ENCODE measurements at places on chromosomes 6 and 20.
A peak's percentile ranks its signal among the peaks of the same experiment; 100 is the strongest.

- no peak for DNase-seq
Measured at GRCh38 chr6:26524722-26525370, 13.3 kb upstream of the HMGN4 start.

DNA sequence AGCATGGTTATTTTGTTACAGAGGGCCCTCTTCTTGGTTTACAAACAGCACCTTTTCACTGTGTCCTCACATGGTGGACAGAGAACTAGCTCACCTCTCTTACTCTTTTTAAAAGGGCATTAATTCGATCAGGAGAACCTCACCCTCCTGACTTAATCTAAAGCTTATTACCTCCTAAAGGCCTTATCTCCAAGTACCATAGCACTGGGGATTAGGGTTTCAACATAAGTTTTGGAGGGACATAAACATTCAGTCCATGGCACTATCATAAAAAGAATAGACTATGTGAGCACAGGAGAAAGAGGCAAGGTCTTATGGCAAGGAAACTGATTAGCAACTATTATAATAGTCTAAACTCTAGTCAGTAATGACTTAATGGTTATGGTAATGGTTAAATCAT is 736.2 kb upstream of the ADGRB3 start:
- no peak for DNase-seq

- no peak for DNase-seq
Measured at GRCh38 chr6:7071405-7071804, 36.4 kb upstream of the RREB1 start.

DNA sequence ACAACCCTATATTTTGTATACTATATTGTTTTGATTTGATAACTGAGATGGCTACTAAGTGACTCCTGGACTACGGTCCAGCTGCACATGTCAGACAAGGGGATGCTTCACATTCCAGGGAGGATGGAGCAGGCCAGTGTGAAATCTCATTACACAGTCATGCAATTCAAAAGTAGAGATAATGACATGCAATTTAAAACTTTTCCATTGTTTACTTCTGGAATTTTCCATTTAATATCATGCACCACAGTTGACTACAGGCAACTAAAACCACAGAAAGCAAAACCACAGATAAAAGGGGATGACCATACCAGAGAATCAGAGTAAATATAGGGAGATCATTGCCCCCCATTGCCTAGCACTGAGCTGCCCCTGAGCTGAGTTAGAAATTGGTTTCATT is 366.4 kb downstream of the BTBD9 start:
- no peak for DNase-seq

GRCh38 chr20:58587467-58587866 is 63.6 kb upstream of the STX16 start:
- DNase-seq = no peak

- no peak for DNase-seq
Measured at GRCh38 chr6:31498748-31499147, 803 bp downstream of the MICB start.

DNA sequence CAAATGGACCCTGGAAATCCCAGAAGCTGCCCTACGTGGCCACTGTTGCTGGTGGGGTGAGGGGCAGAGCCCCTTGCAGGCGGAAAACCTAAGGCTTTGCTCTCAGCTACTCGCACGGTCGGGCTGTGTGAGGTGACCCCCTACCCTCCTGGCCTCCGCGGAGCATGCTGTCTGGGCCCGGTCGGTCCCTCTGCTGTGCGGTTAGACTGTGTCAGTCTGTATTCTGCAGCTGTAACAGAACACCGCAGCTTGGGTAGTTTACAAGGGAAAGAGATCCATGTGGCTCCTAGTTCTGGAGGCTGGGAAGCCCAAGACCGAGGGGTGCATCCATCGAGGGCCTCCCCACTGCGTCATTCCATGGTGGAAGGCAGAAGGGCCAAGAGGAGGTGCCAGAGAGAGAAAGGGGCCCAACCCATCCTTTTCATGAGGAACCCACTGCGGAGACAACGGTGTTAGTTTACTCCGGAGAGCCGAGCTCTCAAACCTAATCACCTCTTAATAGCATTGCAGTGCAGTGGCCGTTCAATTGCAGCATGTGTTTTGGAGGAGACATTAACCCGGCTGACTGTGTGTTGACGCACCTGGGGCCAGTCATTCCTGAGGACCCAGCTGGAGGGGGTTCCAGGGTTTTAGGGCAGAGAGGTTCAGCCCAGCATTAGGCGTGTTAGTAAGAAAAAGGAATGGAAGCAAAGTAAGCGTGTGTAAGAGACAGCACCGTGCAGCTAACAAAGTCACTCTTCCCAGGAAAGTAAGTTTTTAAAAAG is 18.3 kb downstream of the COL9A3 start:
- no peak for DNase-seq

GRCh38 chr6:18359237-18359885 is 27.8 kb upstream of the RNF144B start:
- no peak for DNase-seq

GRCh38 chr6:55636406-55637102 is 57.6 kb upstream of the HMGCLL1 start:
- DNase-seq = peak; percentile 10

DNA sequence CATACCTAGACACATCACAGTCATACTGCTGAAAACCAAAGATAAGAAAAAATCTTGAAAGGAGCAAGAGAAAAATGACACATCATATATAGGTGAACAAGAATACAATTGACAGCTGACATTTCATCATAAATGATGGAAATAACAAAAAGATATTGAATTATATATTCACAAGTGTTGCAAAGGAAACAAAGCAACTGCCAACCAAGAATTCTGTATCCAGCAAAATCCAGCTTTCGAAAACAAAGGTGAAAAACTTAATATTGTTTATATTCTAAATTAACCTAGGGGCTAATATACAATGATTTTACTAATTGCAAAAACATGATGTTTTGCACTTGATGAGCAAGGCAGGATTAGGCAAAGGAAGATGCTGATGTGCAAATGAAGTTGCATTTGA is 84.3 kb downstream of the MOXD1 start:
- no peak for DNase-seq

- peak; percentile 74 for DNase-seq
Measured at GRCh38 chr6:157240059-157240959, 83.0 kb downstream of the TMEM242 start.

- no peak for DNase-seq
Measured at GRCh38 chr6:129679758-129680157, 30.2 kb downstream of the ARHGAP18 start.

GRCh38 chr6:98036344-98036923 is 753.4 kb upstream of the MMS22L start:
- DNase-seq = peak; percentile 48

GRCh38 chr6:1386038-1386709 is 3.2 kb upstream of the FOXF2 start:
- no peak for DNase-seq

GRCh38 chr6:137792160-137793033 is 74.7 kb upstream of the TNFAIP3 start:
- no peak for DNase-seq

Data from NCI-H146 (cell line).